Effector memory CD4-positive, alpha-beta T cell (primary cell): ENCODE measurements at places on chromosomes 2 and 18.

- DNase-seq: no peak
Observed at GRCh38 chr2:10507106-10507505, 59.0 kb upstream of the ODC1 start.

DNA sequence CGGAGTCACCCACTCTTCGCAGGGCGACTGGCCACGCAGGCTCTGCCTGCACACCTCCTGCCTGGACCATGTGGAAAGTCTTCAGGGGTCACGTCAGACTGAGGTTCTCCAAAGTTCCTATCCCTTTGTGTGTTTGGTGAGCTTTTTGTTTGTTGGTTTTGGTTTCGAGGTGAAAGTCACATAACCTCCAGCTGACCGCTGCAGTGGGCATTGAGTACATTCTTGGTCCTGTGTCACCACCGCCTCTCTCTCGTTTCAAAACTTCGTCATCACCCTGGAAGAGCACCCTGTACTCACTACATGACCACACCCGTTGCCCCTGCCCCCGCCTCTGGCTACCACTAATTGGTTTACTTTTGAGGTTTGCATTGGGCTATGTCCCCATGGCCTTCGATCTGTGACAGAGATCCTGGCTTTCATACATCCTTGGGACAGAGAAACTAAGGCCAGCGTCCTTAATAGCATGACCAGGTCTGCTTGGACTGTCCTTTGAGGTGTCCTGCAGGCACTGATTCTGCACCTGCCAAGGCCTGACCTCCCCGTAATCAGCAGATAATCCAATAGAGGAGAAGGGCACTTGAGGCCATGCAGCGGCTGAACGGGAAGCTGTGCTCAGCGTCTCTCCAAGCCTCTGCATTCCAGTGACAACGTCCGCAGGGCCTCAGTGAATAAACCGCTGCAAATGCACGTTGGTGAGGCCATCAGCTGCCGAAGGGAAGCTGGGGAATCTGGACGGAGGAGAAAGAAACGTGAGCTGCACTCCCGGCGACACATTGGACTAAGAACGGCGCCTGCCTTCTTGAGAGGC, 46.8 kb downstream of the SH3BP4 start:
- no peak for DNase-seq

GRCh38 chr2:196711625-196712024, 72.1 kb downstream of the CCDC150 start:
- no peak for DNase-seq

DNA sequence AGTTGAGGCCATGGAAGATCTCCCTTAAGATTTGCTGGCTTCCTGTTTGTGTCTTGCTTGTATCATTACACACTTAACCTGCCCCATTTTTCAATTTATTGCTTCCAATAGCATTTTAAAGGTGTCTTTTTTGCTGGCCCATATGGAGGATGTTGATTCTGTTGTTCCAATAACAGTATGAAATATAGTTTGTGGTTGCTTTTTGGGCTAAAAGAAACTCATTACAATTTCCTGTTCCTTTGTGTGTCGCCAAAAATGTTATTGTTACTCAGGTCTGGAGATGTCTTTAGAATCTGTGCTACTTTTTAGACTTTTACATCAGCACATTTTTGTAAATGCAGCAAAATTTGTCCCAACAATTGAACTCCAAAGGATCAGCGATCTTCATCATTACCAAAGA, 234.0 kb upstream of the ITGA4 start:
- DNase-seq: no peak

GRCh38 chr18:26436176-26437051, 111.9 kb downstream of the KCTD1 start:
- no peak for DNase-seq

DNA sequence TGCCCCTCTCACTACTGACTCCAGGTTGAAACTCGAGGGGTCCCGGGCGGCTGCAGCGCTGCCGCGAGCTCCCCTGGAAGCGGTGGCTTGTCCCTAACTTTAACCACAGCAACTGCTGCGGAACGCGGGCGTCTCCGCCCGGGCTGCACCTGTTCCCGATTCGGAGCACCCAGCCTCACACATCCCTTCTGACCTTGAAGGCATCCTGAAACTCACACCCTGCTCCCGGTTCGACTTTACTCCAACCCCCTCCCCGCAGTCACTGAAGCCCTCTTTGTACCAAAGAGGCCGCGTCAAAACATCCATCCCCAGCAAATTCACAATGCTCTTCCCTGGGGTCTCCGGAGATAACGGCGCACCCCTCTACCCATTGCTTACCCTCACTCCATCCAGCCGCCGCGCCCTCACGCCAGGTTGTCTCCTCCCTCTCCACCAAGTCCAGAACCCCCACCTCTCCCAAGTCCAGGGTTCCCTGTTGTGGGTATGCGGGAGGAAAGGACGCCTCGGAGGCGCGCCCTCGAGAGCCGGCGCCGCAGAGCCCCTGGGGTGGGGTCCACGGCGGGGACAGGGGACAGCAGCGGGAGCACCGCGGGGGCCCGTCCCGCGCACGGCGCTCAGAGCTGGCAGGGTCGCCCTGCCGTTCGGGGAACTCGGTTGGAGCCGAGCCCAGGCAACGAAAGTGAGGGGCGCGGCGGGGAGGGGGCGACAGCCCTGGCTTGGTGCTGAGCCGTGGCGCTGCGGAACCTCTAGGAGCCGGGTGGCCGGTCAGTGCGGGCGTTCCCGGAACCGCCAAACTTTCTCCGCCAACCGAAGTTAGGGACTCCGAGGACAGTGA, 934 bp downstream of the MYO5B start:
- no peak for DNase-seq

DNA sequence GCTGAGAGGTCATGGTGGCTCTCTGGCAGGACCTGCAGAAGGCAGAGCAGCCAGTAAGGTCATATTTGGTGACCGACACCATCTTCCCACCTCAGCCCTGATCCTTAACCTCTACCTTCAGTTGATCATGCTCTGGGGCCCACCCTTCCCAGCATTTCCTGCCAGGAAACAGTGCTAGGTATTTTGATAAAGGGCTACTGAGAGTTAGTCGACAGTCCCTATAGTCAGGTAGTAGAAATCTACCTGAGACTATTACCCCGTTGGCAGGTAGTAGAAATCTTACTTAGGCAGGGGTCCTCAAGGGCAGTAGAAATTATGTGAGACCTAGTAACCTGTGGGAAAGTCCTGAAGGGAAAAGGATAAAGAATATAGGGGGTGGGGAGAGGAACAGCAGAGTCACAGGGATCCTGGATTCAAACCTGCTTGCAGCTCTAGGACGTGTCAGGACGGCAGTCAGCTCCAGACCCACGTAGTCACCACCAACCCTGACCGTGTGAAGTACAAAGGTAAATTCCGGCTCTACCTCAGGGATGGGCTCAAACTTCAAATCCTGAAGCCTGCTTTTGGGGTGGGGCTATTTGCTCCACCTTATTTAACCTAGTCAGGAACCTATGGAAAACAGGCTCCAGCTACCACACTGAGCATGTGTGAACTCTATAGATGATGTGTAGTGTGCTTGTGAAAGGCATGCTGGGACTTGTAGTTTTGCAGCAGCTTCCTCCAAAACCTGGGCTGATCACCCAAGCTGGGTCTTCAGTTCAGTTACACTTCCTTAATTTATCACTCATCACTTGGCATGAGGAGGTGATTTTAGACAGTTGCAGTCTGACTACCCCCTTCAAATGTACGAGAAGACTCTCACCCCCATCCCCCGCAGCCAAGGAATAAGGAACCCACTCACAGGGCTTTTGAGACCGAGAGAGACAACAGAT, at the start of gene DQX1:
Gene DQX1 (minus strand): TSS at position 515 of the 932 bp plus-strand sequence. CDS start 502 bp downstream, at position 13.
- no peak for DNase-seq

- DNase-seq: no peak
Observed at GRCh38 chr2:128625963-128626759, 307.5 kb upstream of the HS6ST1 start.
